ENCODE measurements at places on chromosomes 2 and 18. TPM values are rescaled to one million over a fixed set of nuclear protein-coding genes. Genes with fewer than 3 reads are reported as not detected.

- peak; percentile 33 for DNase-seq
- H3K36me3 ChIP-seq, result no peaks in the 10 kb centered on the region
- no peaks in the 10 kb centered on the region for H3K27me3 ChIP-seq
- H3K4me1 ChIP-seq, result no peaks in the 10 kb centered on the region
- H3K27ac ChIP-seq, result no peak overlapping the region
- H3K4me3 ChIP-seq, result no peak overlapping the region
Observed at GRCh38 chr18:48293954-48294898, 115.0 kb downstream of the ZBTB7C start.

DNA sequence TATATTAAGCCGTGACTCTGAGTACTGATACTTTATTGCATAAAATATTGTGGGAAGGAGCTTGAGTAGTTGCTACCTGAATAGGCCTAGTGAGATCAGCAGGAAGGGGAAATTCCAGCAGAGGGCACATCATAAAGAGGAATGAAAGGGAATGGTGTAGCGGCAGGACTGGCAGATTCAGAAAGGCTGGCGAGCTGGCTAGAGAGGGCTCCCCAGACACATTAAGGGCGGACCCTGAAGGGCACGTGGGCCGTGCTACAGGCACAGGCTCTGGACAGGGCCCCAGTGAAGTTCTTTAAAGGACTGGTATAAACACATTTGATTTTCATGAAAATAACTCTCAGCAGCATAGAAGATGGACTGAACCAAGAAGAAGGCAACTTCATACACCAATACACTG is 43.0 kb downstream of the PTPN2 start:
- H3K4me3 ChIP-seq, result peak overlapping the region; percentile 77
- peak overlapping the region; percentile 87 for H3K27ac ChIP-seq
- no peak for DNase-seq
- H3K27me3 ChIP-seq, result no peaks in the 10 kb centered on the region

DNA sequence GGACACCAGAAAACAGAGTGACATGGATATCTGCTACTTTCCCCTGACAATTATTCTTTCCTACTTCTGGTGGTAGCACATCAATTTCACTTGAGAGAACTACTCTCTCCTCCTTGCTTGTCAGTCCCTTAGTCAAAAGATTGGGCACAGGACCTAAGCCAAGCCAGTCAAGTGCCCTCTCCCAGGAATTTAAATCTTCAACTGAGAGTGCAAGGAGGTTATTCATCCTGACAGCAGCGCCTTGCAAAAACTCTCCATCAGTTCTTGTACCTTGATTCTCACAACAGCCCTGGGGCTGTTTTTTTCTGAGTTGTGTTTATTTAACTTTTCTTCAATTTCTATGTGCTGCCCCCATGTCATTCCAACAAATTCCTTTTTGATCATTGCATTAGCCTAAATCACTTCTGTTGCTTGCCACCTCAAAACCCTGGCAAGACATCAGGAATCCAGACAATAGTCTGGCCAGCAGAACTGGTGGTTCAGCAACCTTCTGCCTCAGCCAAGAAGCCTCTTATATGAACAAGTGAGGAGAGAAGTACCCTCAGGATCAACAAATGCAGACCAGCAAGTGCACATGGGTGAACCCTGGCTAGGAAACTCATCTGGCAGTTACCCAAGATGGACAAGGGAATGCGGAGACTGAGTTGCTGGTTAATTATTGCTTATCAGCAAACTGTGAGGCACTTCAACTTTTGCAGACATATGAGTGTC is 19.4 kb downstream of the COL4A3 start:
- no peak overlapping the region for H3K4me3 ChIP-seq
- DNase-seq, result no peak
- peaks cover 10% of the 10 kb centered on the region for H3K27me3 ChIP-seq
- no peaks in the 10 kb centered on the region for H3K4me1 ChIP-seq

DNA sequence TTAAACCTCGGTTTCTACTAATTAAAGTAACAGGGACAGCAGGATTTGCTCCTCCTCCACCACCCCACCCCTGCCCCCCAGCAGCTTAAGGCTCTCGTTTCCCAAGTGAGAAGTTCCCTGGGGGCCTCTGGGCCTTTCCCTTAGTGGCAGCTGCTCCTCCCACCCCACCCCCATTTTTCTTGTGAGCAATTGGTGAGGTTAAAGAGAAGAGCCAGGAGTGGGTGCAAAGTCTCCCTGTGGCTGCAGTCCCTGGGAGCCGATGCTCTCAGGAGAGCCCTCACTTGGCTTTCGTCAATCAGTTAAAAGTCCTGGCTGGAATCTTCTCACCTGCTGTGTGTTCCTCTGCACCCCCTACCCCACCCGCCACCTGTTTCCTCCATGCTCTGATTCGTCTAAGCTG is 48.7 kb upstream of the AGAP1 start:
- H3K4me1 ChIP-seq, result no peaks in the 10 kb centered on the region
- no peaks in the 10 kb centered on the region for H3K27me3 ChIP-seq
- H3K27ac ChIP-seq, result no peak overlapping the region
- no peak for DNase-seq
- H3K4me3 ChIP-seq, result no peak overlapping the region

DNA sequence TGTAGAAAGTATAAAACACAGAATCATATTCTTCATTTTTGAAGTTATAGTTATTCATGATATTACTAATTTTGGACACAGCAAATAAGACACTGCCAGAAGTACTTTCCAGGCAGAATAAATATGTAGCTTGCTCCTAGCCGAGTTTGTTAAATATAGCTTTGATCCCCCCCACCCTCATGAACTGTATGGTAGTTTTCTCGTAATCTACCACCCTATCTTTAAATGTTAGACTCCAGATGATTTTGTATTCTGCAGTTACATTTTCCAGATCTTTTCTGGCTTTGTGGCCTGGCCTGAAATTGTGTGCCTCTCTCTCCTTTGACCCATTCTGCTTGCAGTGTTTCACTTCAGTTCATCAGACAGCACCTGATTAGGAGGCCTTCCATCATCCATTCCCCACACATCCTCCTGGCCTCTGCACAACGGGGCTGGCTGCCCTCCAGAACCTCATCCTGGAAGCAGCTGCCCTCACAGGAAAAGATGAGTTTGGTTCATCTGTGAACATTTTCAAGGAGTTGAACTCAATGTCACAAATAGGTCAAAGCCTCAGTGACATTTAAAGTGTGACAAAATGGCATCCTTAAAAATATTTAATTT is 4.7 kb upstream of the KCNJ3 start:
- H3K27ac ChIP-seq, result no peak overlapping the region
- H3K36me3 ChIP-seq, result peaks cover under 1% of the 10 kb centered on the region
- no peak for DNase-seq
- H3K4me3 ChIP-seq, result no peak overlapping the region
- H3K4me1 ChIP-seq, result peaks cover under 1% of the 10 kb centered on the region
- peaks cover 17% of the 10 kb centered on the region for H3K27me3 ChIP-seq

- H3K4me1 ChIP-seq, result no peaks in the 10 kb centered on the region
- no peak overlapping the region for H3K4me3 ChIP-seq
- H3K27me3 ChIP-seq, result no peaks in the 10 kb centered on the region
- DNase-seq, result no peak
Observed at GRCh38 chr2:115609978-115610377, 1167.5 kb downstream of the DPP10 start.

GRCh38 chr2:148719941-148720436 is 75.4 kb downstream of the EPC2 start:
- H3K4me3 ChIP-seq, result no peak overlapping the region
- DNase-seq, result no peak
- no peak overlapping the region for H3K27ac ChIP-seq

GRCh38 chr2:55123851-55124269 is 73.6 kb upstream of the RTN4 start:
- no peak overlapping the region for H3K4me3 ChIP-seq
- H3K27me3 ChIP-seq, result no peaks in the 10 kb centered on the region
- no peak for DNase-seq
- no peaks in the 10 kb centered on the region for H3K4me1 ChIP-seq

- H3K27ac ChIP-seq, result no peak overlapping the region
- no peaks in the 10 kb centered on the region for H3K36me3 ChIP-seq
- no peak overlapping the region for H3K4me3 ChIP-seq
Observed at GRCh38 chr18:78934551-78935225, 44.9 kb upstream of the SALL3 start.

Gene DHRS9
- total RNA-seq, result not detected

Gene TTR
- not detected for total RNA-seq

Gene DPP4
- 106 TPM for total RNA-seq
